ENCODE measurements at places on chromosomes 5 and 9.

- no peak for DNase-seq
These were observed 23.4 kb downstream of the C9orf50 start for GRCh38 chr9:129597355-129598088.

DNA sequence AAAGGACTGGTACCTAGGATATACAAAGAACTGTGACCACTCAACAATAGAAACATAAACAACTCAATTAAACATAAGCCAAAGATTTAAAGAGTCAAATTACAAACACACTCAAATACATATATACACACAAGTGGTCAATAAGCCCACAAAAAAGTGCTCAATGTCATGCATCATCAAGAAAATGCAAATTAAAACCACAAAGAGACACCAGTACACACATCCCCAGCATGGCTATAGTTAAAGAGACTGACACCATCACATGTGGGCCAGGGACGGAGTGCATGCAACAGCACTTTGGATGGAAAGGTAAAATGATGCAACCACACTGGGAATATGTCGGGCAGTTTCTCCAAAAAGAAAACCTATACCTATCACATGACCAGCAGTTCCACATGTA lies 89.7 kb downstream of the CAAP1 start:
- no peak for DNase-seq

GRCh38 chr9:2780846-2781245 lies 63.0 kb downstream of the PUM3 start:
- DNase-seq: no peak

DNA sequence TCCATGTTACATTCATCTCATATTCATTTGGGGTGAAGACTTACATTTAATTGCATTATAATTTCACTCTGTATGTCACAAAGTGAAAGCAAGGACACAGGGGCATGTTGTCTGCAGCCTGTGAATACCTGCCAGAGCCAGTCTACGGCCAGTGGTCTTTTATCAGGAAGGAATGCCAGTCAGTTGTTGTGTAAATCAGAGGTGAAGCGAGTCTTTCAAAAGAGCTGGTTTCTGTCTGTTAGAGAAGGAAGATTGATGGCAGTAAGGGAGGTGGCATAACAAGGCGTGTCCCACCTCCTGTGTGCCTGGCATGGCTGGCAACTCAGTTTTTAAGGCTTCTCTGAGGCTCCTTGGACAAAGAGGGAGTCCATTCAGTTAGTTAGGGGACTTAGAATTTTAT lies 18.1 kb upstream of the SYK start:
- DNase-seq: no peak

- no peak for DNase-seq
These were observed 997 bp downstream of the AUH start for GRCh38 chr9:91360551-91361290.

DNA sequence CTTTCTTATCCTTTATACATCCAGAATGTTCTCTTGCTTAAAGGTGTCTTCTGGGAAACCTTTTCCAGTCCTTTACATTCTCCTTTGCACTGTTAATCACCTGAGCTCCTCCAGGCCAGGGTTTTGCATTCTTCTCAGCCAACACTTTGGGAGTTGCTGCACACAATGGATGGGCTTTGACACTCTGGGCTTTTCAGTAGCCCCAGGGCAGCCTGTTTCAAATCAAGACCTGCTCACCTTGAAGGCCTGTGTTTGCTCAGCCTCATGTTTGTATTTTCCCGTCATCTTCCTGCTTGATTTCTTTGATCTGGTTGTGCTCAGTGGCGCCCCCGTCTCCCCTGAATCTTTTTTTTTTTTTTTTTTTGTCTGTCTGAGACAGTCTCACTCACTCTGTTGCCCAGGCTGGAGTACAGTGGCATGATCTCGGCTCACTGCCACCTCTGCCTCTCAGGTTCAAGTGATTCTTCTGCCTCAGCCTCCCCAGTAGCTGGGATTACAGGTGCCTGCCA lies 41.0 kb downstream of the DMRT1 start:
- DNase-seq: no peak

DNA sequence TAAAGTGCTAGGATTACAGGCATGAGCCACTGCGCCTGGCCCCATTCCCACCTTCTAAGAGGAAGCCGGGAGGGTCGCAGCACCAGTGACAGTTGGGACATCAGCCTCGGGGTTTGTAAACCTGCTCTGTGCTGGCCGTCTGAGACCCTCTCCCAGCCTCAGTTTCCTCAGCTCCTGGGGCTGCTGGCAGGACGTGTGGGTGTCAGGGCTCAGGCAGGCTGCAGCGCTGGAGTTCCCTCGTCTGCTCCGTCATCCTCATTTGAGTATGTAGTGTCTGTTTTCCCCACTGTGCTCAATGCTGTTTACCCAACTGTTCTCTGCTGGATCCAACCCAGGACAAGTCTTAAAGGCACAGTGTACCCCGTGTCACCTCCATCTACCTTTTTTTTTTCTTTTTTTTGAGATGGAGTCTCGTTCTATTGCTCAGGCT lies 2.0 kb upstream of the NINJ1 start:
- no peak for DNase-seq

DNA sequence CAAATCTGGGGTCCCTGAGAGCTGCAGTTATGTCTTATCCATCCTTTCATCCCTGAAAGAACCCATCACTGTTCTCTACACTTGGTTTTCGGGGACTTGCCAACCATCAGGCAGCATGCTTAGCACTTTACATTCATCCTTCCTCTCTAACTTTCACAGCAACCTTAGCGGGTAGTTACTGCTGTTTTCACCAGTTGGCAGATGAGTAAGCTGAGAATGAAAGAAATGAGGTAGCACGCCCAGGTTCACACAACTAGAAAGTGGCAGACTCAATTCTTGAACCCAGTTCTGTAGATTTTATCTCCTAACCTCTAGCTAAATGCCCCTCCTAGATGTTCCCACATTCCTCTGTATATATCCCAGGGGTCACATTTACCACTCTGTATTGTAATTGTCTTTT lies 342.0 kb upstream of the WWC1 start:
- DNase-seq: no peak

GRCh38 chr9:100394816-100395215 lies 32.1 kb upstream of the MSANTD3 start:
- DNase-seq: no peak

- no peak for DNase-seq
These were observed 21.7 kb downstream of the C9orf152 start for GRCh38 chr9:110186254-110186653.

GRCh38 chr9:97411440-97411788 lies 482 bp upstream of the TDRD7 start:
- DNase-seq: no peak

DNA sequence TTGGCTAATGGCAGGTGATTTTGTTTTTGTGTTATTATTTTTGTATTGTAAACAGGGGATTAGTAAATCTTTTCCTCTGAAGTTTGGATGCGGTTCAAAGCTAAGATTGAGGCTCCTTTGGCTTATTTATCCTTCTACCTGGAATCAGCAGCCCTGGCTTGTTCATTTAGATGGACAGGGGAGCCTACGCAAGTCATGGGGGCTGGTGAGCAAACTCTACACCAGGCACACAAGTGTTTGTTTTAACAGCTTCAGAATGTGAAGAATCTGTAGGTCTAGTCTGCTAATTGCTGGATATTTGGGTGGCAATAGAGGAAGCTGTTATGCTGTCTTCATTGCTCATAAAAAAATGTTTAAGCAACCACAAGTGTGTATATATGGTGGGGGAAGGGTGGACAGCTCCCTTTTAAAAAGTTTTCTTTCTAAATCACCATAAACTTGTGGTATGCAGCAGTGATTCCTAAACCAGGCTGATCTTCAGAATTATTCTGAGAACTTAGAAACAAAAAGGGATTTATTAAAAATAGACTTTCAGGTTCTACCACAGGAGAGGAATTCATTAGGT lies 20.7 kb downstream of the ZNF462 start:
- DNase-seq: no peak

- no peak for DNase-seq
These were observed 165.0 kb downstream of the FBXL17 start for GRCh38 chr5:108216890-108217289.

DNA sequence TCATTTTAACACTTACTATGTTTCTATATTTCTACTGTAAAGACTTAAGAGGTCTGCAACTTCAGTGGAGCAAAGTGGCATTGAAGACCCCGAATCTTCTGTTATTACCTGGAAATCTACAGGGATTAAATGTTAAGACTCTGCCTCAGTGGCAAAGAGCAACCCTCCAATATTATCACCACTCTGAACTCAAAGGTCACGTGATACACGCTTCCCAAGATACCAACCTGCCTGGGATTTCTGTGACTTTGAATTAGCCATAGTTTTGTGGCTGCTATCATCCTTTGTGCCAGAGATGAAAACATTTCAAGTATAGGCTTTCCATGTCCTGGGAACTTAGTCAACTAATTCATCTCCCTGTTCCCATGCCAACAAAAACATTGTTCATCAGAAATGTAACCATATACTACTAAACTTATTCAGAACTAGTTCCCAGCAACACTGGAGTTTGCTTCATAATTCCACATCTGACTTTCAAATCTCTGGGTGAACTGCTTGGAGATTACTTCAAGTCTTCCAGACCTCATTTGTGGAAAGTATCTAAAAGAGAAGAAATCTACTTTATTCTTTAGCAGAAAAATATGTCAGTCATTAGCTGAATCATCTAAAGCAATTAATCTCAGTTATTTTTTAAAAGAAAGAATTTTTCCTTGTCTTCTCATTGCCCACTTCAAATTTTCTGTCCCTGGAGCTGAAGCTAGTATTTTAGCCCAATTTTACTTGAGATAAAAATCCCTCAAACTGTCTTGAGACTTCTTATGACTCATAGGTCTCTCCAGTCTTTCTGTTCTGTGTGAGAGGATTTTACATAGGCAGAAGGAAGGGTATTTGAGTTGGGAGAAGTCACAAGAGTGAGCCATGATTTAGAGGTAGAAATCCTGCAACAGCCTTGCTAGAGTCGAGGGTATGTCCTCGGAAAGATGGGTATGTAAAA lies 83.0 kb downstream of the ZNF462 start:
- no peak for DNase-seq

DNA sequence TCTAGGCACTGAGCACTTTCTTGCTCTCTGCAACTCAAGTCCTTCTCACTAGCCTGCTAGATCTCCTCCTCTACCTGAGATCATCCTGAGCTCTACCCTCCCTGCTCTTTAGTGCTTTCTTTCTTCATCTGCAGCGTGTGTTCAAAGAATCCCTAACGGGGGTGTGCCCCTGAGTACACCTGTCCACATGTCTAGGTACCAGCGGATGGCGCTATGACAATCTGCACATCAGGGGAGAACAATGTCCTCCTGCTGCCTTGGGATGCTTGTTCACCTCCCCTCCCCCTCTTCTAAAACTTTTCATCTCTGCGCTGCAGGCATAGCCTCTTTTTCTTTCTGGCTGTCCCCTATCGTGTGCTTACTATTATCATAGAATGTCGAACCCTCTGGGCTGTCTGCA lies 42.7 kb downstream of the PTPN3 start:
- no peak for DNase-seq

DNA sequence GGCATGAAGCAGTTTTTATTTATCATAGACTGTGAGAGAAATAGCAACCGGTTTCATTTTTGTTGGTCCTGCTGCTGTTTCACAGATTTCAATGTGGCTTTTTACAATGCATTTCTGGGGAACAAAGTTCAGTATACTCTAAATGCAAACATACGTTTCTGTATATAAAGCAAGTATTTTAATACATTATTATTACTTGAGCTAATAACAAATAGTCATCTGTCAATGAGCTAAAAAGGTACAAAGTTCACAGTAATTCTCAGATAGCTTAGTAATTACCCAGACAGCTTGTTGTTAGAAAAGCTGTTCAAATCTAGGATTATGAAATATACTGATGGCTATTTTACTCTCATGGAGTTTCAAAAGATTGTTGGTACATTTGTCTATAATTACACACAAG lies 50.8 kb downstream of the PBX3 start:
- no peak for DNase-seq

GRCh38 chr5:108459769-108460168 lies 77.9 kb upstream of the FBXL17 start:
- no peak for DNase-seq

- DNase-seq: no peak
These were observed 103.1 kb upstream of the TSLP start for GRCh38 chr5:110968246-110969005.

DNA sequence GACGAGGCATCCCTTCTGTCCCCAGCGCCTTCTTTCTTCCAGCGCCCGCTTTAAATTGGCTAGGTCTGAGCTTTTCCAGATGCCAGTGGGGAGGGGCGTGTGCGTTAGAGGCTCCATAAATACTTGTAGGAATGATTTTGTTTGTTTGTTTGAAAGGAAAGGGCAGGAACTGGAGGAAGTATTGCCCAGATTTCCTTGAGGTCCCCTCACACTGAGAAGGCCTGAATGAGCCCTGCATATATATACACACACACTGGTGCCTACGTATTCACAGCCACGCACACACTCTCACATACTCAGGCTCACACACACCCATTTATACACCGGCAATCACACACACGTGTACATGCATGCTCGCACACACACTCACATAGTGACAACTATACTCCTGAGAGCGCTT lies 1.0 kb upstream of the SLIT3 start:
- DNase-seq: no peak

DNA sequence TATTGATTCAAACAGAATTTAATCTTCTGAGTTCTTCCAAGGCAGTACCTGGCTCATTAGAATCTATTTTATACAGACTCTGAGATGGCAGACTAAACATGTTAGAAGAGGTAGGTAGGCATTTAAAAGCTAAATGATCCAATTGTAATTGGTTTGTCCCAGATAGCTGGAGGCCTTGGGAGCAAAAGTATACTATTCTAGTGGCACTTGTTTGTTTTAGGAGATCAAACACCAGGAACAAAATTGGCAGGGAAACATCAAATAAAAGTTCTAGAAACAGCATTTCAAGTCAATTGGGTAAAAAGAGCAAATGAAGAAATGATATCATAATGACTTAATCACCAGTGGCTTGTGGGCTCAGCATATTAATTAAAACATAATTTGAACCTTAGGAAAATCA lies 521.4 kb downstream of the PRR16 start:
- no peak for DNase-seq

DNA sequence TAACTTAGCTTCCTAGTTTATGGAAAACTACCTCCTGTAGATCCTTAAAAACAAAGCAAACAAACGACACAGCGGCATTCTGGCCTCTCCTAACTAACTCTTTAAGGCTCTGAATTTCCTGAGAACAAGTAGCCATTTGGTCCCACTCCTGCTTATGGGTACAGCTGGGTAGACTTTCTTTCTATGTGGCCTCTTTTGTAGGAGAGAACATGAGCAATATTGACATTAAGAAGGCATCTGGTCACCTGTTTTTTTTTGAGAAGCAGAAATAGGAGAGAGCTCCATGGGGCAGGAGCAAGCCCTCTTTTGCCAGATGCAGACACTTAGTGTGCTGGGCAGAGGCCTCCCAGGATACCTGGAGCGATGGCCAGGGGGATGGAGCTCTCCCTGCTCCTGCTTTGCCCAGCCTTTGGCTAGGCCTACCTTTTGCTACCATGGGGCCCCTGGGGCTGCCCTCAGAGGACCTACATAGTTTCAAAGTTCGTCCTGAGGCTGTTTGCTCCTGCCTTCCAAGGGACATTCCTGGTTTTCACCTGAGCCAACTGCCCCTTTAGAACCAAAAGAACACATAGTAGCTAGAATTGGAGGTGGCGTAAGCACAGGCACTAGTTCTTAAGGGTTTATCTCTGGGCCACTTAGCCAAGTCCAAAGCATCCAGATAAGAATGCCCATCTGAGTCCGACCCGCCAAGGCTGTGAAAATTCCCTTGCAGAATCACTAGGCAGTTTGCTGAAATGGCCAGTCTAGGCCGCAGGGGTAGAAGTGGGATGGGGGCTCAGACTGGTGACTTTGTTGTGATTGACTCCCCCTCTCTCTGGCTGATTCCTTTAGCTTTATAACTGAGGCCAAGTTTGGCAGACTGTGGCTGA lies 2.4 kb upstream of the STC2 start:
- no peak for DNase-seq

GRCh38 chr5:144048259-144048856 lies 122.1 kb downstream of the YIPF5 start:
- DNase-seq: no peak
